ENCODE measurements at places on chromosomes 5 and 9. TPM values are rescaled to one million over a fixed set of nuclear protein-coding genes. Genes with fewer than 3 reads are reported as not detected.

- DNase-seq, result no peak
- no peak overlapping the region for H3K27ac ChIP-seq
- no peak overlapping the region for H3K4me3 ChIP-seq
- H3K27me3 ChIP-seq, result peaks cover 5% of the 10 kb centered on the region
These were observed 286.1 kb upstream of the IRX4 start for GRCh38 chr5:2168601-2169429.

GRCh38 chr5:150513375-150514309 is 5.7 kb downstream of the NDST1 start:
- peaks cover 83% of the 10 kb centered on the region for H3K4me1 ChIP-seq
- peak overlapping the region; percentile 74 for H3K27ac ChIP-seq
- no peaks in the 10 kb centered on the region for H3K36me3 ChIP-seq
- DNase-seq, result no peak

DNA sequence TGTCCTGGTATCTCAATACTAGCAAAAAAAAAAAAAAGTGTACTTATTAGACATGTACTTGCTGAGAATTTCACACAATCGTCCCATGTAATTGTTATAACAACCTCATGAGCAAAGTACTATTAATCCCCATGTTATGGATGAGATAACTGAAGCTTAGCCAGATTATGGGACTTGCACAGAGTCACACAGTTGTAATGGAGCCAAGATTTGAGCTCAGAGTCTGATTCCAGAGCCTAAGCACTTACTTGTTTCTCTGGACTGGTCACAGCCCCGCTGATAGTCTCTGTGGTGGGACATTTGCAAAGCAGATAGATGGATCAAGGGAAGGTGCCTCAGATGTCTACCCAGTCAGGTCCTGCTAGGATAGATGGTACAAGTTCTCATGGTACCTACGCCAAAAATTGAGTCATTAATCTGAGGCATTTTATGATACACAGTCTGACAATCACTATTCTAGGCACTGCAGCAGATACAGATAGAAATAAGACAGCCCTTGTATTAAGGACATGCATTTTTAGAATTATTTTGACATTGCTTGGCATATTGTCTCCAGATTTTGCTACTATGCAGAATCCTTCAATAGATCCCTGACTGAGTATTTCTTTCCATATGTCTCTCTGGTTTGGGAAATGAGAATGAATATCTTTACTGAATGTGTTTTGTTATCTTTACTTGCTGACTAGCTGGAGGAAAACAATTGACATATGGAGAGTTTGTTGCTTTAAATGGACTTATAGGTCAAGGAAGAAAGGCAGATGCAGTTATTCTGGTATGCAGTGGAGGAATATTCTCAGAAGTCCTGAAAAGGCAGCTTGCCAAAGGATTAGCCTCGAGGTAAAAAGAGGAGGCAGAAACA is 149.5 kb downstream of the ADAMTSL1 start:
- H3K36me3 ChIP-seq, result peaks cover 56% of the 10 kb centered on the region
- peak overlapping the region; percentile 11 for H3K27ac ChIP-seq
- DNase-seq, result no peak
- H3K4me3 ChIP-seq, result 0 out of 2 replicates have a peak overlapping the region, but pooled peaks have one; percentile 15
- H3K27me3 ChIP-seq, result peaks cover 2% of the 10 kb centered on the region

- no peak overlapping the region for H3K27ac ChIP-seq
- peaks cover 38% of the 10 kb centered on the region for H3K4me1 ChIP-seq
- DNase-seq, result no peak
- H3K4me3 ChIP-seq, result no peak overlapping the region
- H3K27me3 ChIP-seq, result peaks cover 2% of the 10 kb centered on the region
These were observed 227.4 kb downstream of the NR3C1 start for GRCh38 chr5:143176048-143176447.

- H3K27me3 ChIP-seq, result peaks cover under 1% of the 10 kb centered on the region
- H3K27ac ChIP-seq, result peak overlapping the region; percentile 54
- DNase-seq, result peak; percentile 75
- H3K4me1 ChIP-seq, result peaks cover 68% of the 10 kb centered on the region
- H3K36me3 ChIP-seq, result peaks cover 58% of the 10 kb centered on the region
- peak overlapping the region; percentile 62 for H3K4me3 ChIP-seq
These were observed 4.5 kb downstream of the DAP start for GRCh38 chr5:10756549-10756948.

DNA sequence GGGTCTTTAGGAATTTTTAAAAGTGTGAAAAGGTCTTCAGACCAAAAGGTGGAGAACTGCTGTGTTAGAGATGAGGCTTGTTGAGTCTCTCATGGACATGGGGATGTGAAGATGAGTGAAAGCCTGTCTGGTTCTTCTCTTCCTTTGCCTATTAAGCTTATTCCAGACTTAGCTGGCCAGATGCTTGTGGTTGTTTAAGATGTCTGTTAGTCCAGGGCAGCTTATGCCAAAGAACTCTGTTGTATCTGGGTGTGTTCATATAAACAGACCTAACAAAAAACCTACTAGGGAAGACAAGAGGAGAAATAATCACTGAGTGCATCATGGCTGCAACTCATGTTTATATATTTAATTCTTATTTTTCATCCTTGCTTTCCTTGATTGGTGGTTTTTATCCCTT is 57.5 kb upstream of the NCS1 start:
- peak overlapping the region; percentile 31 for H3K27ac ChIP-seq
- H3K36me3 ChIP-seq, result peaks cover 29% of the 10 kb centered on the region
- DNase-seq, result no peak
- no peak overlapping the region for H3K4me3 ChIP-seq
- peaks cover 2% of the 10 kb centered on the region for H3K27me3 ChIP-seq

The TICAM2 gene
- total RNA-seq, result 11.8 TPM

- H3K4me3 ChIP-seq, result peak overlapping the region; percentile 13
- no peaks in the 10 kb centered on the region for H3K36me3 ChIP-seq
- H3K27me3 ChIP-seq, result no peaks in the 10 kb centered on the region
- no peak for DNase-seq
- H3K4me1 ChIP-seq, result peaks cover 90% of the 10 kb centered on the region
- no peak overlapping the region for H3K27ac ChIP-seq
These were observed 28.1 kb downstream of the FYB1 start for GRCh38 chr5:39191216-39191615.

GRCh38 chr5:95718203-95718602 is 12.9 kb upstream of the RHOBTB3 start:
- no peak overlapping the region for H3K4me3 ChIP-seq
- H3K36me3 ChIP-seq, result peaks cover 20% of the 10 kb centered on the region
- no peak overlapping the region for H3K27ac ChIP-seq
- no peak for DNase-seq
- H3K27me3 ChIP-seq, result peaks cover 3% of the 10 kb centered on the region

DNA sequence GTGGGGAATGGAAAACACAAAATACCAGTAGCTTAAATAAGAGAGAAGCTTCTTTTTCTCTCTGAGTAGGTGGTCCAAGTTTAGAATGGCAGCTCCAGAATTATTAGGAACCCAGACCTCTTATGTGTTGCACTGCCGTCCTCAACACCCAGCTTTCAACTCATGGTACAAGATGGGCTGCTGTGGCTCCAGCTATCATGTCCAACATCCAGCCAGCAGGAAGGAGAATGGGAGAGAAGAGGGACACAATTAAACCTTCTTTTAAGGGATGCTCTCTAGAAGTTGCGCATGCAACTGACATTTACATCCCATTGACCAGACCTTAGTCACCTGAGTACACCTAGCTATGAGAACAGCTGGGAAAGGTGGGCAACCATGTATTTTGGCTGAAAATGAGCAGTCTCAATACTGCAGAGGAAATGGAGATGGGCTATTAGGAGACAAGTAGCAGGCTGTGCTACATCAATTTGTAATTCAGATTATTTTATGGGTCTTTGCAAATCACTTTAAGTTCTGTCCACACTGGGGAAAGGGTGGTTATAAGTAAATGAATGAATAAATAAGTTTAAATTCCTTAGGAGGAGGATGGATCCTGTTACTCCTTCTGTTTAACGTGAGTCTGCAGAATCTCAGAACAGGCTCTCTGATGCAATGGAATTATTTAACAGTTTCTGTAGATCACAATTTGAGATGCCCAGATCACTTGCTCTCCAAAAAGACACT is 76.1 kb downstream of the SLC28A3 start:
- H3K36me3 ChIP-seq, result no peaks in the 10 kb centered on the region
- H3K4me3 ChIP-seq, result no peak overlapping the region
- H3K27me3 ChIP-seq, result peaks cover 6% of the 10 kb centered on the region
- DNase-seq, result no peak
- peaks cover 7% of the 10 kb centered on the region for H3K4me1 ChIP-seq
- no peak overlapping the region for H3K27ac ChIP-seq

The FOXB2 gene
- not detected for total RNA-seq

DNA sequence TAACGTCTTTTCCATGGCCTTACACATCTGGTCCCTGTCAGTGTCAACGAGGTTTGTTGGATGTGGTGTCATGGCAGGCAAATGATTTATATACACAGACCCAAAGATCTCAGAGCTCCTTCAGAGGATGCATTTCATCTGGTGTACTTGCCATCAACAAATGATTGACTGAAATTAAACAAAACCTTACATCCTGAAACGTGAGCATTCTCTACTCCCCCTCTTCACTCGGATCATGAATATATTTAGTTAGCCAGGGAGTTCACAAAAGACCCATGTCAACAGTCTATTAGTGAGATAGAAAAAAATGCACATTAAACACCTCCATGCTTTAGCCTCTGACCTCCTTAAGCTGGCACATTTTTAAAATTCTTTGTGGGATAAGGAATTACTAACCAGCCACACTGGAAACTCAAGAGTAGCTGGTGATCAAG is 215.6 kb downstream of the EFNA5 start:
- H3K36me3 ChIP-seq, result no peaks in the 10 kb centered on the region
- H3K4me3 ChIP-seq, result no peak overlapping the region
- no peaks in the 10 kb centered on the region for H3K27me3 ChIP-seq
- no peak overlapping the region for H3K27ac ChIP-seq
- H3K4me1 ChIP-seq, result no peaks in the 10 kb centered on the region
- DNase-seq, result no peak

- H3K4me1 ChIP-seq, result no peaks in the 10 kb centered on the region
- H3K4me3 ChIP-seq, result no peak overlapping the region
- no peaks in the 10 kb centered on the region for H3K27me3 ChIP-seq
- H3K36me3 ChIP-seq, result no peaks in the 10 kb centered on the region
- DNase-seq, result no peak
- H3K27ac ChIP-seq, result no peak overlapping the region
These were observed 234.6 kb downstream of the GABRB2 start for GRCh38 chr5:161311965-161312364.

GRCh38 chr5:1545805-1546355 is 22.1 kb upstream of the LPCAT1 start:
- no peak for DNase-seq
- peaks cover 16% of the 10 kb centered on the region for H3K4me1 ChIP-seq
- peaks cover 14% of the 10 kb centered on the region for H3K27me3 ChIP-seq
- peak overlapping the region; percentile 41 for H3K27ac ChIP-seq
- no peaks in the 10 kb centered on the region for H3K36me3 ChIP-seq

GRCh38 chr5:170782438-170782837 is 1.1 kb upstream of the GABRP start:
- no peak overlapping the region for H3K4me3 ChIP-seq
- H3K36me3 ChIP-seq, result no peaks in the 10 kb centered on the region
- no peaks in the 10 kb centered on the region for H3K4me1 ChIP-seq

GRCh38 chr9:106019039-106019680 is 324.8 kb downstream of the TMEM38B start:
- no peaks in the 10 kb centered on the region for H3K4me1 ChIP-seq
- H3K27ac ChIP-seq, result no peak overlapping the region
- H3K36me3 ChIP-seq, result no peaks in the 10 kb centered on the region
- no peak overlapping the region for H3K4me3 ChIP-seq

DNA sequence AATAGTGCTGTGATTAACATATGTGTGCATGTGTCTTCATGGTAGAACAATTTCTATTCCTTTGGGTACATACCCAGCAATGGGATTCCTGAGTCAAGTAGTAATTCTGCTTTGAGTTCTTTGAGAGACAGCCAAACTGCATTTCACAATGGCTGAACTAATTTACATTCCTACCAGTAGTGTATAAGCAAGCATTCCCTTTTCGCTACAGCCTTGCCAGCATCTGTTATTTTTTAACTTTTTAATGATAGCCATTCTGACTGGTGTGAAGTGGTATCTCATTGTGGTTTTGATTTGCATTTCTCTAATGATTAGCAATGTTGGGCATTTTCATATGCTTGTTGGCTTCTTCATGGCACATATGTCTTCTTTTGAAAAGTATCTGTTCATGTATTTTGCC is 308.5 kb downstream of the ARRDC3 start:
- H3K4me1 ChIP-seq, result peaks cover 50% of the 10 kb centered on the region
- no peak overlapping the region for H3K27ac ChIP-seq
- peaks cover 3% of the 10 kb centered on the region for H3K27me3 ChIP-seq
- no peaks in the 10 kb centered on the region for H3K36me3 ChIP-seq
- H3K4me3 ChIP-seq, result no peak overlapping the region
- DNase-seq, result peak; percentile 84

DNA sequence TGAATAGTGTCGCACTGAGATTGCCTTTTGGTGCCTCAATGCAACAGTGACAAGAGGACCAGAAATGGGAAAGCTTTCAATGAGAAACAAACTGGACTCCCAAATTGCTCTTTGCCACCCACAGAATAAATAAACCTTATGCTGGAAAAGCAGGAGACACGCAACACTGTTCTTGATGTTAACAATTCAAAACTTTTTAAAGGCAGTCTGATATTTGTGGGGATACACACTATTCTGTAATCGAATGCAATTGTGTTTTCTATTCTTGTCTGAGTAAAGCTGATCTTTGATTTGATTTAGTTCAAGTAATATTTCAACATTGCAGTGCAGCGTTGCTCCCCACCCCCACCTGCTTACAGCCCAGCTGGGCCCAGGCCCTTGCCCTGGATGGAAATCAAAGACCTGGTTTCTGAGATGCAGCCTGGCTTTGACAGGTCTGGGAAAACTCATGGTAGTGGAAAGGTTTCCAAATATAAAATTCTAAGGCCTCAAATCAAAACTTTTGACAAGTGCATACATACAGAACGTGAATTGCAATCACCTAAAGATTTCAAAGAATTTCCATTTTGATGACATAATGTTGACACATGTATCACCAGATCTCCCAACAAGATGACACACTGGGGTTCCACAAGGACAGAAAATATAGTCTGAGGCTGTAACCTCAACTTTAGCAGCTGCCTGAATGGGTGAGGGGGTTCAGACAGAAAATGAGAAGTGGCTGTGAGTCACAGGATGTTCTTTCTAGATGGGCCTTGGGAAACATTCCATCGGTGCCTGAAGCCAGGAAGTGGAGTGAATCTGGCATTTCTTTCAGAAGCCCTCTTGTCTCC is 55.1 kb downstream of the ABCA1 start:
- DNase-seq, result peak; percentile 91
- H3K36me3 ChIP-seq, result no peaks in the 10 kb centered on the region
- H3K27ac ChIP-seq, result peak overlapping the region; percentile 89
- H3K27me3 ChIP-seq, result no peaks in the 10 kb centered on the region

- H3K27ac ChIP-seq, result no peak overlapping the region
- peaks cover 26% of the 10 kb centered on the region for H3K27me3 ChIP-seq
- H3K4me3 ChIP-seq, result no peak overlapping the region
- no peaks in the 10 kb centered on the region for H3K36me3 ChIP-seq
- no peaks in the 10 kb centered on the region for H3K4me1 ChIP-seq
- no peak for DNase-seq
These were observed 228.1 kb downstream of the FSTL4 start for GRCh38 chr5:133384120-133384855.

DNA sequence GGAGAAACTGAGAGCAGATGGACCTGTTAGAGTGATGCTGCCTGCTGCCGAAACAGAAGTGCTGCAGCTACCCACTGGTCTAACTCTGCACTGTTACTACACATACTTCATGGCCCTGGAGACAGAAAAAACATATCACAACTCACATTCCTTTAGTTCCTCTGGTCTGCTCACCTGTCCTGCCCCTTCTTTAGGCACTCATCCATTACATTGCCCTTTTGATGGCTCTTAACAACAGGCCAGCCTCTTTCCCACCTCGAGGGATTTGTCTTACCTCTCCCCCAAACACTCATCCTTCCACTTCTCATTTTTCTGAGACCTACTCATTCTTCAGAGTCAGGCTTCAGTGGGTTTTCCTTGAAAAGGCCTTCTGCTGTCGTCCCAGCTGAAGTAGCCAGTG is 49.2 kb downstream of the KCTD16 start:
- peaks cover 5% of the 10 kb centered on the region for H3K36me3 ChIP-seq
- H3K4me3 ChIP-seq, result no peak overlapping the region
- DNase-seq, result no peak
- no peak overlapping the region for H3K27ac ChIP-seq
